ENCODE measurements at places on chromosomes 5 and 9.

- no peak for DNase-seq
These were observed 272.8 kb downstream of the NNT start for GRCh38 chr5:43875741-43876140.

GRCh38 chr5:59428391-59428790, 465.1 kb downstream of the PDE4D start:
- DNase-seq, result no peak

- no peak for DNase-seq
These were observed 59.8 kb upstream of the TBC1D9B start for GRCh38 chr5:179967489-179967888.

- DNase-seq, result no peak
These were observed 50.4 kb downstream of the ZNF474 start for GRCh38 chr5:122179701-122180100.

GRCh38 chr5:73135429-73136054, 15.2 kb downstream of the TMEM171 start:
- peak; percentile 64 for DNase-seq

- DNase-seq, result no peak
These were observed 314.1 kb downstream of the PRELID2 start for GRCh38 chr5:145521066-145521465.

DNA sequence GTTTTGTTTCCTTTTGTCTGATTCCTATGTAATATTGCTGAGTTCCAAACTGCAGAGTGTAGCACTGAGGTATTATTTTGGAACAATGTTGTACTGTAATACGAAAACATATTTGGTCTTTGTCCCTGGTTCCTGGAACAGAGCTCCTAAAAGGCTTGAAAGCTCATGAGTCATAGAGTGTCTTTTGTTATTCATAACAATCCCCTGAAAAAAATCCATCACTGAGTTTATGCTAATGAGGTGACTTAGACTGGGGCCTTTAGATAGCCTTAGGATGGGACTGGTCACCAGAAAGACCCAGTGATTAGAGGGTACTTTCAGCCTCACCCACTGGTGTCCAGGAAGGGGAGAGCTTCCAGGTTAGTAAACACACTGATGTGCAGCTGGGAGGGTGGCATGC, 132.7 kb upstream of the POU5F2 start:
- DNase-seq, result peak; percentile 27

GRCh38 chr5:160272889-160273288, 39.5 kb downstream of the CCNJL start:
- DNase-seq, result no peak

DNA sequence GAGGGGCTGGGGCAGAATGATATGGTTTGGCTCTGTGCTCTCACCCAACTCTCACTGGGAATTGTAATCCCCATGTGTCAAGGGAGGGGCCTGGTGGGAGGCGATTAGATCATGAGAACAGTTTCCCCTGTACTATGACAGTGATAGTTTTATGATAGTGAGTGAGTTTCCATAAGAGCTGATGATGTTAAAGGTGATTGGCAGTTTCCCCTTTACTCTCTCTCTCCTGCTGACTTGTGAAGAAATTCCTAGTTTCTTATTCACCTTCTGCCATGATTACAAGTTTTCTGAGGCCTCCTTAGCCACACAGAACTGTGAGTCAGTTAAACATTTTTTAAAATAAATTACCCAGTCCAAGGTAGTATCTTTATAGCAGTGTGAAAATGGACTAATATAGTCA, 120.4 kb upstream of the CDH9 start:
- DNase-seq, result peak; percentile 14

DNA sequence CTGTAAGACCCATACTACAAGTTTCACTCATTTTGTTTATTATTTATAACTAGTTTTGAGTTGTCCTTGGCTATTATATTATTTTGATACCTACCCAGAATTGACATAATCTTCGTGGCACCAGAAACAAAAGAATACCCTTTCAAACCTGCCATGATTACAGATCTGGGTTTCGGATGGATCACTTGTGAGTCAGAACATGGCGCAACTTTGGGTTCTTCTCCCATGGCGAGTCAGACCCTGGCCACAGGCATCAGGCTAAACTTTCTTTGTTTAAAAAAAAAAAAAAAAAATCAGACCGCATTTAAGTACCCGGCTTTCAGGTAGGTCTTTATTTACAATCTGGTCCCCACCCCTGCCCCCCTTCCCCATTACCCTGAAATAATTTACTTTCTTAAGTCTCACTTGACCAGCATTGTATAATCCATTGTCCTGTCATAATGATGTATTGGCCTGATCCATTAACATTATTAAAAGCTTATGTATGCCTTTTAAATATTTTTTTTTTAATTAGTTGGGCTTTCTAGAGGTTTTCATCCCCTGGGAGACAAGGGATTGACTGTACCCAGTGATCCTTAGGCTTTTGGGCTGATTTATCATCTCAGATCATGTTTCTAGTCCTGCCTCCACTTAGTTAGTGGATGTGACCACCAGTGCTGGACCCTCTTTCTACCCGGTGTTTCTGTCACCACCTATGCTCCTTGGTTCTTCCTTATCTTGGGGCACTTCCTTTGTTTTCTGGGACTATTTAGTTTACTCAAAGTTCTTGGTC, 43.9 kb downstream of the F2RL2 start:
- peak; percentile 14 for DNase-seq

DNA sequence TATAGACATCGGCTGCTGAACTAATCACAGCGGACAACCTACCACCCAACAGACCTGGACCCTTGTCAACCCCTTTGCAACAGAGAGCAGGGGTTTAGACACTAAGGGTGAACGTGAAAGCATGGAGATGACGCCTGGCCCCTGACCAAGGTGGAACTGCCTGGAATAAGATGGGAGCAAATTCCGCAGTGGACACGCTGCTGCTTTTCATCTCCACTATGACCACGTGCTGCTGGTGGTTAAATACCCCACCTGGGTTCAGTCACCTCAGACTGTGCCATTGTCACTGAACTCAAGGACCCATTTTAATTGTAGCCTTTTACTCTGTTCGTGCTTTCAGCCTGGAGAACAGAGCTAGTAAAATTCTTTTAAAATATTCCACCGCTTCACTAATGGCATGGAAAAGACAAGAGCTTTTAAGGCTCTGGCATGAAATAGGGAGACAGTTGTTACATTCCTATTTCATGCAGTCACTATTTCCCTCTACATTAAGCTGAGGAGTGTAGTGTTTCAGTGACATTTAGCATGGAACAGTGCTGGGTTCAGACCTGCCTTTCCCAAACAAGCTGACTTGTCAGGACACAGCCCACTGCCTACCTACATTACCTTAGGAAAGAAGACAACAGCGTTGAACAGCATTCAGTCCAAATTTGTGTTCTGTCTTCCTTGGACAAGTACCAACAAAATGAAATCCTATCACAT, 96.8 kb downstream of the ANKRD18B start:
- peak; percentile 49 for DNase-seq

DNA sequence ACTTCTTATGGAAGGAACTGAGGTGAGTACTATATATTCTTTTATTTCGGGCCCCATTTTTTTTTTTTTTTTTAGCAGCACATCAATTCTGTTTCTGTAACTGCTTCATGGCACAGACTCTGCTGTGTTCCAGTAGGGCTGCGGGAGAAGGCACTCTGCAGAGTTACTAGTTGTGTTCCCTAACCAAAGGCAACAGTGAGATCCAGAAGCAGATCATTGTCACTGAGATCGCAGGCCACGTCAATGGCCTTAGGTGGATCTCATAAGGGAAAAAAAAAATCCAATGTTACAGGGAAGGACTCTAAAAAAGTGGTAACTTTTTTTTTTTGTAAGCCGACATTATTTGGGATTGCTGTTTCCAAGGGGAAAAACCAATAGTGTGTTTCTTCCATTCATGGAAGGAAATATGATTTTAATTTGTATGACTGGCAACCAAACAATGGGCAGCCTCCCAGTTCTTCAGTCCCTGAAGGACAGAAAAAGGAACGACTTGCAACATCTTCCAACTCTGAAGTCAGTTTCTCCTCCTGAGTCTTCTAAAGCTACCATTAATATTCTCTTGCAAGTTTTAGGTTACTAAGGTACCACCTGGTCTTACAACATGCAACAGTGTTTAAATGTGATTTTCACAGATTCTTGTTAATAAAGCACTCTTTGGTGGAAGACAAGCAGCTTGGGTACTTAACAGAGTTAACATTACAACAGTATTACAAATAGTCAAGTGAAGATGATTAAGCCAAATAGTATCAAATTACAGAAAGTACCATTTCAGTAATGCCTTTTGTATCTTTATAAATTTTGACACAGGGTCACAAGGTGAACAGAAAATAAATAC, 52.8 kb downstream of the HABP4 start:
- DNase-seq, result peak; percentile 56

GRCh38 chr5:133114166-133114932, 62.5 kb downstream of the HSPA4 start:
- no peak for DNase-seq

DNA sequence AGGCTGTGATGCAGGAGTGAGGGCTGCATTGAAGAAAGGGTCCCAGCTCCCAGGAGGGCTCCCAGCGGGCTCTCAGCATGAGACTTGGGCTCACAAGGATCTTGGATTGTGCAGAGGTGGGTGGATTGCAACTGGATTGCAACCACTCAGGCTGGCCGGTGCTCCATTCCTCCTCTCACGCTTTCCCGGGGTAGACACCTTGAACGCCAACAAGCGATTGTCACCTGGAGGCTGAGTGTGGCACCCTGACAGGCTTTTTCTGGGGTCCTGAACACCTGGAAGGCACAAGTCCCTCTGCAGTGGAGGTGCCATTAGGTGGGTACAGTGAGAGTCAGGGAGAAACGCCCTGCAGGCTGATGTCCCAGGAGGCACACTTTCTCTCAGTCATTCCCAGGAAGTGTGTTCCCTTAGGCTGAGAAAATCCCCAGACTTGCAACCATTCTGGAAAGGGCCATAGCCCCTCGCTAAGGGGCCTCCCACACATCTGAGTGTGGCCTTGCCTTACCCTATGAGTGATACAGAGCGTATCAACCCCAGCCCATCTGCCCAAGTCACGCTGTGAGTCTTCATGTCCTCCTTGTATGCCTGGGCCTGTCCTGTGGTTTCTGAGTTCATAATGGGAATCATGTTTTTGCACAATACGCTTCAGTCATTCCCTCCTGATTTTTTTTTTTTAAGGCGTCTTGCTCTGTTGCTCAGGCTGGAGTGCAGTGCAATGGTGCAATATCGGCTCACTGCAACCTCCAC, 488.1 kb downstream of the IRX1 start:
- DNase-seq, result no peak

- no peak for DNase-seq
These were observed 66.9 kb downstream of the PSMB7 start for GRCh38 chr9:124348363-124348762.

DNA sequence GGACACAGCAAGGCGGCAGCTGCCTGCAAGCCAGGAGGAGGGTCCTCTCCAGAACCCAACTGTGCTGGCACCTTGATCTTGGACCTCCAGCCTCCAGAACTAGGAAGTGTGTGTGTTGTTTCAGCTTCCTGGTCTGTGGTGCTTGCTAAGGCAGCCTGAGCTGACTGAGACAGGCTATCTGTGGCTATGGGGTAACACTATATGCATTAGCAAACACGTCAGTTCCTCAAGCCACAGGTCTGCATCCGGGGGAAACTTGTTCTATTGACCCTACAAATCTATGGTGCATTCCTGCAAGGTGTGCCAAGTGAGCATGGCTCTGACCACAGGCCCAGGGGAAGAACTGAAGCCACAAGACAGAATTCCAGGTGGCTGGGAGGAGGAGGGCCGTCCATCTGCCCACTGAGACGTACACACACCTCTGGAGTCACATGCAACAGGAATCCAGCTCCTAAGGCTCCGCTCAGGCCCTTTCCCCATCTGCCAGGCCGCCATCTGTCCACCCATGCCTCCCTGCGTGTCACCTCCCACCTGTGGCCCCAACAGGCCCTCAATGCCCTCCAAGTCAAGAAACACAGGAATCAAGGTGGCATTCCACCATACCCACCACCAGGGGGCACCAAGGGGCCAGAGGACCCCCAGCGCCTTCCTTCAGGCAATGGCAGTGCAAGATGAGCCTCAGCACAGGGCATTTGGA, 174.9 kb downstream of the ROR2 start:
- peak; percentile 37 for DNase-seq

DNA sequence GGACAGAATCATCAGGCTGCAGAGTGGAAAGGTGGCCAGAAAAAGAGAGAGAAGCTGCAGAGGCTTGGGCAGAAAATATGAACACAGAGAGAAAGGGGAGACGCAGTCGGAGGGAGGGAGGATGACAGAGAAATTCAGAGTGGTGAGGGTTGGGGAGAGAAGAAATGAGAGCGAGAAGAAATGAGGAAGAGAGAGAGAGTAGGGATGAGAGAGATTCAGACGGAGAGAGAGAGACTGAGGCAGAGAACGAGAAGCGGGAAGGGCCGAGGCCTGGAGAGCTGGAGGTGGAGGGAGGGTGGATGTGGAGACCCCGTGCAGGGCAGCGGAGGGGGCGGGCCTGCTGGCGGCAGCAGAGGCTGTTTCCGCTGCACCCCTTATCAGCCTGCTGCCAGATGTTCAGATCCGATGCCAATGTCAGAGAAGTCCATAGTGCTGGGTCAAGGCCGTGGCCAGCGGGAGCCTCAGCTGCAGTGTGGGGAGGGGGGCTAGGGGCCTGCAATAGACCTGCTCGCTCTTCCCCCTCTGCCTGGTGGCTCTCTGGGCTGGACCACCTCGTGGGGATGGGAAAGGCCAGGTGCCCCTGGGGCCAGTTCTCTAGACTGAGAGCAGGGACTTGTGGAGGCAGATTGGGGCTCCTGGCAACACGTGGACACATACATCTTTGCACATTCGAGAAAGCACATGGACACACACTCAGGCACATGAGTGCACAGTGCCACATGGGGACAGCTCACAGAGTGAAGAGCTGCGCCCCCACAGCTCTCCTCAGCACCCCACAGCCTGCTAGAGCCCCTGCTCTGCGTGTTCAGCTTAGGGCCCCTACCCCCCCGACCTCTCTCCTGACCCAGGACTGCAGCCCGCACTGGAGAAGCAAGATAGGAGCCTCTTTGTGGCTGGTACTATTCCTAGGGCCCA, 4.9 kb upstream of the NR5A1 start:
- DNase-seq, result no peak

GRCh38 chr5:34848230-34848629, 9.3 kb downstream of the TTC23L start:
- no peak for DNase-seq

DNA sequence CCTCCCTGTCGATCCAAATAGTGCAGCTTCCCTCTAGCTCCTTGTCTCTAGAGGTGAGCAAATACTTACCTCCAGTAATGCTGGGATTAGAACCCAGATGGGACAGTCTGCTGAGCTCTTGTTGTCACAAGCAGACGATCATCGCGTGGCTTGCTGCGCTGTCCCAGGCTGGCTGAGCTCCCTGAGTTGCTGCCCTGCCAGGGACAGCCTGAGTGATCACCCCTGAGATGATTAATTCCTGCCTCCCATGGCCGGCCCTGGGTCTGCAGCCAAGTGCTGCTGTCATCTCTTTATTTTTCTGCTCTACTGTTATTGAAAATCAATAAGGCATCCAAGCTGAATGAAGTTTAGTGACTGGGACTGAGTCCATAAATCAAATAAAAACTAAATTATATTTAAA, 94.0 kb upstream of the ALDH1B1 start:
- DNase-seq, result no peak

GRCh38 chr9:133781828-133782135, 43.6 kb upstream of the SARDH start:
- no peak for DNase-seq

- no peak for DNase-seq
These were observed 140.7 kb downstream of the C9orf50 start for GRCh38 chr9:129480227-129480626.

All from HCEC 1CT (cell line).